Putamen (tissue), 1 donor: ENCODE measurements at places on chromosomes 4 and X.

DNA sequence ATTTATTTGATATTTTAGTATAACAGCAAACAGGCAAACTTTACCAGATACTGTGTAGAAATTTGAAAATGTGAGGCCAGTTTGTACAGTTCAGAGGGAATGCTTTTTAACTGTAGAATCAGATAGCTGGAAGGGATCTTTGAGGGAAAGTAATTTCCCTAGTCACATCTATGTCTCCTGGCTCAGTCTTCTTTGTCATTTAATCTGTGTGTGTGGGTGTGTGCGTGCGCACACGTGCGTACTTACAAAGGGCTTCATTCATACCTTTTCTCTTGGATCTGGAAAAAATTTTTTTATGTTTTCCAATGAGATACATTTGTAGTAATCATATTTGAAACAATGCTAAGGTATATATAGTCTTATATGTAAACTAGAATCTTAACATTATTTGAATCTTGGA, 44.6 kb downstream of the IL13RA1 start:
- no peak for DNase-seq

GRCh38 chr4:189823591-189823990, 117.1 kb upstream of the FRG1 start:
- DNase-seq: peak; percentile 92

- DNase-seq: no peak
These were observed 24.3 kb downstream of the TBCK start for GRCh38 chr4:106291678-106292077.

- no peak for DNase-seq
These were observed 538.7 kb upstream of the PABPC4L start for GRCh38 chr4:134740290-134740689.

GRCh38 chr4:6197433-6198174, 2.7 kb downstream of the JAKMIP1 start:
- DNase-seq: no peak

DNA sequence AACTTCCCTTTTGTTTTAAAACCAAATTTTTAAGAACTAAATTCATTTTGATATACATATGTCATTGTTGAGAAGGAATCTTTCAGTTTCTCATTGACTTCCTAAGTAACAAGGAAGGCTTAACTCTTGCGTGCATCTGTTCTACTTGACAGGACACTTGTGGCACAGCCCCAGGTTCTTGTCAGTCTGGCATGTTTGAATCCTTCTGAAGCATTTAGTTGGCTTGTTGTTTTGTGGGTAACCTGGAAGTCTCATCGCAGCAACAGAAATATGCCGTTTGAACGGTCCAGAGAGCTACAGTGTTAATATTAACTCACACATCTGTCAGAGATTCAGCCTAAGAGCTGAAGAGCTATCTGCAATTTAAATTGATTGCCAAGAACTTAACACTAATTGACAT, 76.0 kb downstream of the GLRA3 start:
- no peak for DNase-seq

- no peak for DNase-seq
These were observed 51.9 kb downstream of the ARX start for GRCh38 chrX:24963823-24964222.

DNA sequence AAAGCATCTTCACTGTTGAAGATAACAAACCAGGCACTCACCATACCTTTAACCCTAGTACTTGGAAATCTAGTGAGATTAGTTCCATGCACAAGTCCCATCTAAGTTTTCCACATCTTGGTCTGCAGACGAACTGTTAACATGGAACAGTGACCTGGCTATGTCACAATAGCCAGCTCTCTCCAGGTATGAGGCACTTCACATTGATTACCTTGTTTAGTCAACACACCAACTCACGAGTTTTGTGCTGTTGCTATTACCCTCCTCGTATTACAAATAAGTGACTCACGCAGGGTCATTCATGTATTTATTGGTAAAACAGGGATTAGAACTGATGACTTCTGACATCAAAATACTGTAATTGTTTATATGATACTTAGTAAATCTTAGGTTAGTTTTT, 36.4 kb upstream of the FRAS1 start:
- DNase-seq: no peak

GRCh38 chr4:128556756-128557155, 252.7 kb upstream of the JADE1 start:
- DNase-seq: no peak

DNA sequence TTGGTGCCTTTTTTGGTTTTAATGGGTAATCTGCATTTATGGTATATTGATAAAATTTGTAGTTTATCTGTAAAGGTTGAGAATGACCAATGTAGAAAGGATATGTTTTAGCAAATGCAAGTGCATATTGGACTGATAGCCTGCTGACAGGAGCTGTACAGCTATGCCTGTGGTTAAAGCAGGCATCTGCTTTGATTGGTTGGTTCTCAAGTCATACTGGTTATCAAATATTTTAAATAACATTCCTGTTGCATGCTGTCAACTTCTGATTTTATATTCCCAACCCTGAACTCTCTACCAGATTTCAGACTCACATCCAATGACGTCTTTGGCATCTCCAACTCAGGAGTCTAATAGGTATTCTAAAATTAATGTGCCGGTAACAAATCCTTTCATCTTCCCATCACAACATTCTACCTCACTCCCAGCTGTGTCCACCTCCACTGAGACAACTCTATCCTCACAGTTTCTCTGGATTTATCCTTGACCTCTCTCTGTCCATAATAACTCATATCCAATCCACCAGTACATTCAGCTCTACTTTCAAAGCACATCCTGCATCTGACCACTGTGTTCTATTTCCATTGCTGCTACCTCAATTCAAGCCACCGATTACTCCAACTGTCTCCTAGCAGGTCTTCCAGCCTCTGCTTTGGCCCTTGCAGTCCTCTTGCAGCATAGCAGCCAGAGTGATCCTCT, 125.7 kb downstream of the CAMK2D start:
- no peak for DNase-seq

- no peak for DNase-seq
These were observed 16.7 kb downstream of the CLRN2 start for GRCh38 chr4:17531538-17532285.

DNA sequence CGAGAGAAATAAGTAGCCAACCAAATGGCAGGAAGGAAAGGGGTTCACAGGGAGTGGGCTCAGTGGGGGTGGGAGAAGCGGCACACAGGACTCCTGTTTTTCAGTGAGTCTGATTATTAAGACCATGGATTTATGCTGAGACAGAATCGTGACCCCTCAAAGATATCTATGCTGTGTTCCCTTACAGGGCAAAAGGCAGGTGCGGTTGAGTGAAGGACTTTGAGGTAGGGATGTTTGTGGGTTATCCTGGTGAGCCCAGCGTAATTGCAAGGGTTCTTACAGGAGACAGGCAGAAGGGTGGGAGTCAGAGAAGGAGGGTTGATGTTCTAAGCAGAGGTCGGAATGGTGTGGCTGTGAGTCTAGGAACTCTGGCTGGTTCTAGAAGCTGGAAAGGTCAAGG, 73.0 kb downstream of the EVC start:
- DNase-seq: no peak

- DNase-seq: no peak
These were observed 67.0 kb upstream of the FAM9A start for GRCh38 chrX:8868070-8868773.

- no peak for DNase-seq
These were observed 1712.4 kb upstream of the TENM3 start for GRCh38 chr4:180530787-180531186.

GRCh38 chrX:153724252-153725038, at the start of the genes ABCD1 and BCAP31:
Gene ABCD1, plus strand, starts transcription at chrX:153724856. Its CDS starts 411 bp downstream, at chrX:153725267.
Gene BCAP31, minus strand, starts transcription at chrX:153724387. Its CDS starts 1,143 bp downstream, at chrX:153723244.
- DNase-seq: peak; percentile 87

DNA sequence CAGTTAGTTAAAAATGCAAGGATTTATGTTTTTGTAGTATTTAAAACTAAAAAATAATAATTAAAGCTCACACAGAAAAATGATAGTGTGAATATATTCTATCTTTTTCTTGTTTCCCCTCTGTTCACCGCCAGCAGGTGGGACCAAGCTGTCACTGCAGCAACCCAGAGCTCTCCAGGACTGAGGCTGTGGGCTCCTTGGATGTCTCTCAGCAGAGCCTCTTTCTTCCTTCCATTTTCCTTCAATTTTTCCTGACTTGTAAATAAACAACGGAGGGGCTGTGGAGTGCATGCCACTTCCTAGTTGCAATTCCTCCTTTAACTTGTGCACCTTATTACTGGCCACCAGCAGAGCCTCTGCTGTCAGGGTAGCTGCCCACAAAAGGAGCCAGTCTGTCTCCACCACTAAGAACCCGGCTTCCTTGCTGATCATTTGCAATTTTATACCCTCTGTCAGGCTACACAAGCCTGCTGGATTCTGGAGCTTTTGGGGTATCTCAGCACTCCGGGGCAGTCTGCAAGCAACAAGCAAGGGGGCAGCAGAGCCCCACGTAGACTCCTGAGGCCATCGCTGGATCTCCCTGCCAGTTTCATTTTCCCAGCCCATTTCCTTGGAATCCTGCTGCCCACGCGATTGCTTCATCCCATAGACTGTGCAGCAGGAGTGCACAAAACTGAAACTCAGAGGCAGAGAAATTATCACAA, 1467.4 kb downstream of the C4orf33 start:
- no peak for DNase-seq

DNA sequence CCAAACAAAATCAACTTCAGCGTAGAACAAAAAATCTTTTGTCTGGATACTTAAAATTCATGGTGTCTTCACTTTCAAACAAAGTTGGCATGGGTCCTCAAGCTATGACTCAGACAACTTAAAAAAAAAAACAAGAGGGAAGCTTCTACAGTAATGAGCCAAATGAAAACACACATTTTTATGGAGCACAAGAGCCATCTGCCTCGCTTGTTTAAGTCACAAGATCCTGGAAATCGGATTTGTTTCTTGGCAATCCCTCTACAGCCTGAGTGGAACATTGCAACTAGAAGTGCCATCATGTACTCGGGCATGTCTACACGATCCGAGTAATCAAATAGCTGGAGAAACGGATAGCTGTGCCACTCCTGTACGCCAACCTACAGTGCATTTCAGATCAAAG, 22.6 kb downstream of the LAMP2 start:
- DNase-seq: peak; percentile 17

GRCh38 chrX:2799369-2799768, 29.4 kb upstream of the GYG2 start:
- DNase-seq: no peak
